ENCODE measurements at places on chromosomes 7 and 10. TPM values are rescaled to one million over a fixed set of nuclear protein-coding genes. Genes with fewer than 3 reads are reported as not detected.

DNA sequence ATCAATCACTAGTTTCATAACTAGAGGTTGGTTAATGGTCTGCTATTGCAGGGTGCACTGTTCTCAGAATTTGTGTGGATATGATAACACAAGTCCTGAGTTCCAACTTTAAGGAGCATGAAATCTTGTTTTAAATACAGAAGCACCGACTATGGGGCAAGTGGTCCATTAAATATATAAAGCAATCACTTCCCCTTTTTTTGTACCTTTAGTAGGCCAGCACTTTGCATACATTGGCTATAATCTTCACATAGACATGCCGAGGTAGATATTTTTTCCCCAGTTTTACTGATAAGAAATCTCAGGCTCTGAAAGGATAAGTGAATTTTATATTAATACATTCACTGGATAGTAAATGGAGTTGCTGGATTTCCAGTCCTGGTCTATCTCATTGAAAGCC lies 286.3 kb downstream of the NRG3 start:
- DNase-seq, result no peak

GBX1 gene
- polyA plus RNA-seq, result 0.14 TPM

C7orf33 gene
- not detected for polyA plus RNA-seq

PHYHIPL gene
- 16.8 TPM for polyA plus RNA-seq

Data from right renal cortex interstitium (tissue), 3 donors.